ENCODE measurements at places on chromosomes 4 and X. TPM values are rescaled to one million over a fixed set of nuclear protein-coding genes. Genes with fewer than 3 reads are reported as not detected.

MAGED4B gene
- polyA plus RNA-seq, result 5.1 TPM

ARHGAP6 gene
- not detected for polyA plus RNA-seq

ZNF674 gene
- 1.1 TPM for polyA plus RNA-seq

MAGEA6 gene
- polyA plus RNA-seq, result not detected

TMSB15C gene
- 2.9 TPM for polyA plus RNA-seq

IGFBP7 gene
- polyA plus RNA-seq, result 57.0 TPM

CHRNA9 gene
- not detected for polyA plus RNA-seq

POLN gene
- 1.5 TPM for polyA plus RNA-seq

EDA2R gene
- polyA plus RNA-seq, result not detected

RBMX2 gene
- 16.5 TPM for polyA plus RNA-seq

UGT2A3 gene
- polyA plus RNA-seq, result 90.0 TPM
